Renal cortex interstitium (tissue), 15 donors: ENCODE measurements at places on chromosomes 2 and 18. TPM values are rescaled to one million over a fixed set of nuclear protein-coding genes. Genes with fewer than 3 reads are reported as not detected.

Gene HADHA
- 206 TPM for polyA plus RNA-seq

Gene PID1
- 5.0 TPM for polyA plus RNA-seq

Gene ZNF385B
- polyA plus RNA-seq, result 18.5 TPM

Gene IL18RAP
- 0.27 TPM for polyA plus RNA-seq
